Activated T-helper 1 cell treated with Interleukin-2 at 50 U/mL for 16 hours (primary cell): ENCODE measurements at places on chromosomes 7 and 10.

- DNase-seq, result no peak
Measured at GRCh38 chr7:128103498-128104107, 72.4 kb upstream of the LRRC4 start.

- no peak for DNase-seq
Measured at GRCh38 chr10:95785317-95785716, 29.4 kb downstream of the ENTPD1 start.

DNA sequence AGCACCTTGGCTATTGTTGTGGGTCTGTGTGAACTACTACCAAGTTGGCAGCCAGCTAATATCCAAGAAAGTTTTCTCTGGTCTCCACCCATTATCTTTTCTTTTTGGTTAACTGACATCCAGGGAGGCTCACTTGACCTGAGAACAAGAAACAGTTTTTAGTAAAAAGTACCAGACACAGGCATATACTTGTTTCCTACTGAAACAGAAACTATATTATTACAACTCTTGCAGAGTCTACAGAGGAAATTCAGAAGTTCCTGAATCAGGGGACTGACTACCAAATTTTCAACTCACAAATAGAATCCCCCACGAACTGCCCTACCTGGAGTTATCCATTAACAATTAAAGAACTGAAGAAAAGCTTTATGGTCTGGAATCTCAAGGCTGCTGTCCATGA is 168.9 kb downstream of the KCND2 start:
- DNase-seq, result no peak

DNA sequence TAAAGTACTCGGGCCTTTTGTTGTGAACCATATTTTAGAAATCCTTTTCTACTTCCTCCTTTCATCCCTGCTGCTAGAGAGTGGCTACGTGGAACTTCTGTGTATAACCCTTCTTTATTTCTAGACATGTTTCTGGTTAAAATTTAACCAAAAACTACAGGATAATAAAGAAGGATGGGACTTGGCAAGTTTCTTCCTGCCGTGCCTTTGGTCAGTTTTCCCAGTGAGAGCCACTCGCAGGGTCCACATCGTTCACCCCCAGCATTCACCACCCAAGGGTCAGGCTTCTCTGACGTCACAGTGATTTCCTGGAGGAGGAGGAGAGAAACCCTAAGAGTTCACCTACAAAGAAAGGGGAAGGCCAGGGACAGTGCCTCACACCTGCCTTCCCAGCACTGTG is 45.4 kb downstream of the NKX6-2 start:
- DNase-seq, result no peak

- DNase-seq, result no peak
Measured at GRCh38 chr10:75717126-75717916, 285.9 kb downstream of the LRMDA start.

- no peak for DNase-seq
Measured at GRCh38 chr10:50512214-50512595, 111.6 kb downstream of the SGMS1 start.

GRCh38 chr7:64706625-64707292 is 40.8 kb downstream of the ZNF107 start:
- no peak for DNase-seq

DNA sequence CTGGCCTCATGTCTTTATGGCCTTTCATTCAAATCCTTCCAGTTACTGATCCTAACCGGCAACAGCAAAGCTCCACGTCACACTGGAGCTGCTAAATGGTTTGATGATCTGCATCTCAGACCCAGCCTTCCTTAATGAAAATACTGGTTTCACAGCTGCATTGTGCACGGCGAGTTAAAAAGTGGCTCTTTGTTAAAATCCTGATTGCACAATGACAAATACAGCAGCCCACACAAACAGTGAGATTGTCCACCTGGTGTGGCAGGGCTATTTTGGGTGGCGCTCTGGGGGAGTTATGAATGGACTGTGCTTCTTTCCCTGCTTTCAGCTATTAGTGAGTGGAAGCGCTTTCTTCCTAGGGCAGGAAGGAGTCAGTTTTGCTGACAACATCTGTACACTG is 63.4 kb upstream of the C1QL3 start:
- DNase-seq, result no peak
